ENCODE measurements at places on chromosomes 2 and 18.

DNA sequence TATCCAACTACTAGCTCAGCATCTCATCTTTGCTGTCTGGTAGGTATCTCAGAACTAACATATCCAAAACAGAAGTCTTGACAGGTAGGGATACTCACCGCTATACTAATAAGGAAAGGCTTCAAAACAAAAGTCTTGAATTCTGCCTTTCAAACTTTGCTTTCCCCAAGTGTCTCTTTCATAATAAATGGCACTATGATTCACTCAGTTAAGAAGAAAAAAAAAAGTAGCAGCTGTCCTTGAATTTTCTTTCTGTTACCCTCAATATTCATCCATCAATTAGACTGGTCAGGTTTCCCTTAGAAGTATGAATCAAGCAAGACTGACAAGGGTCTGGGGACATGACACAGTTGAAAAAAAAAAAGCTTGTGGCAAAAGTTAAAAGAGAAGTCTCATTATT is 175.1 kb downstream of the GULP1 start:
- DNase-seq = no peak

DNA sequence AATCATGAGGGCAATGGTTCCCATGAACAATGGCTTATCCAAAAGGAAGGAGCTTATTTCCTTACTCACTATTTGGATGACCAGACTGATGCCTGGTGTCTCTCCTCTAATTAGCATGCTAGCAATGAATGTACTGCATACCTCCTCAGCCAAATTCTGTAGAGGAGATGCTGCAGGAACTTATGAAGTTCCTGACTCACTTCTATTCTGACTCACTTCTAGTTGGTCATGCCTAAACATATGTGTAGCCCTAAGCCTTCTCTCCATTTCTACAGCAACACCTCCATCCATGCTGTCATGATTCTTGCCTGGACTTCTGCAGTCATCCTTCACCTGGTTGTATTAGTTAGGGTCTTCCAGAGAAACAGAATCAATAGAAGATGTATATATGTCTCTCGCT is 59.9 kb upstream of the MRPS9 start:
- no peak for DNase-seq

DNA sequence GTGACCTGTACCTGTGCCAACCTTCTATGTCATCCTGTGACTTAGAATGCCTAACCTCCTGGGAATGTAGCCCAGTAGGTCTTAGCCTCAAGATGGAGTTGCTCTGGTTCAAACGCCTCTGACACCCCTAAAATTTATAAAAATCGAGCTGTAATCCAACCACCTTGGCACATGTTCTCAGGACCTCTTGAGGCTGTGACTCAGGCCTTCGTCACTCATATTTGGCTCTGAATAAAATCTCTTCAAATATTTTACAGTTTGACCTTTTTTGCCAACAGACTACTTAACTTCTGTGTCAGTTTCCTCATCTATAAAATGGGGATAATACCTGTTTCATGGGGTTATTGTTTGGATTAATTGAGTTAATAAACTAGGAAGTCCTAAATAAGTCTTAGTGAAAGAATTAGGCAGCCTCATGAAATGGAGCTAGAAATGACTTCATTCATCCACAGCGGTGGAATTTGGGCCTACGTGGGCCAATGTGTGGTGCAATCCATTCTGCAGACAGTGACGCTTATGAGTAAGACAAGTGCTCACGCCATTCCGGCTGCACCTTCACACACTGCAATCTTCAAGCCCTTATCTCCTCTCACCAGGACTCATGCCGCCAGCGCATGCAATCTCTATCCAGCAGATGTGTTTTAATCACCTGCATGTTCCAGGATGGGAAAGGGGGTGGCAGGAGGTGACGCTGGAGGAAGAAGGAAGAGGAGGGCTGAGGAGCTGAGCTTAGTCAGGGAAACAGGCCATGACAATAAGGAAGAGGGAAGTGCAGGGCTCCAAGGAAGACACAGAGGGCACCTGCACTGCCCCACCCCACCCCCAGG is 2.0 kb upstream of the UBE2F start:
- DNase-seq = no peak

DNA sequence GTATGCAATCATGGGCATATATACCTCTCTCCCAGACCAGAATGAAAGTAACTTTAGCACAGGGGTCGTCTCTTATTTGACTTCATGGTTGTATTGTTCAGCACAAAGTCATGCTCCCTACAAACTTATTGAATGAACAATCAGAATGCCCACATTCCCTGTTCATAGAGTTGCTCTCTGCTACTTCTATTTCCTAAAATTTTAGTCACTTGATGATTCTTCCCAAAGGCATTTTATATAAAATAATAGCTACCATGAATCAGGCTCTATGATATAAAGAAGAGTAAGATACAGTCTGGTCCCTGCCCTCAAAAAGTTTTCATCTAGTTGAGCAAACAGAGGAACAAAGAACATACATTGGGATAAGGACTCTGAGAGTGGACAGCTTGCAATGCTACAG is 162.2 kb downstream of the SLC39A10 start:
- DNase-seq = no peak

DNA sequence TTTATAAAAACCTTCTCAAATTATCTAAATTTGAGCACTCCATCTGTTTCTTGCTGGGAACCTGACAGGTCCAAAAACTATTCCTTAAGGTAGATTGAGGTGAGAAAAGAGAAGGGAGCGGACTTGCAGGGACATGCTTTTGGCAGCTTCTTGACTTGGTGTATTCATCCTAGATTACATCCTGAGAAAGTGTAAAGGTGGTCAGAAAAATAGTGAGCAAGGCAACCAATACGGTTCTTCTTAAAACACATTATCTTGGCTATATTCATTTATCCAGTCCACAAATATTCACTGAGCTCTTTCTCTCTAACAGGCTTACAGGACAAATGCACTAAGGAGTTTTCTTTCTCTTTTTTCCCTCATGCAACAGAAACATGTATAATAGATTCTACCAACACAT is 230.0 kb downstream of the LRP1B start:
- no peak for DNase-seq

DNA sequence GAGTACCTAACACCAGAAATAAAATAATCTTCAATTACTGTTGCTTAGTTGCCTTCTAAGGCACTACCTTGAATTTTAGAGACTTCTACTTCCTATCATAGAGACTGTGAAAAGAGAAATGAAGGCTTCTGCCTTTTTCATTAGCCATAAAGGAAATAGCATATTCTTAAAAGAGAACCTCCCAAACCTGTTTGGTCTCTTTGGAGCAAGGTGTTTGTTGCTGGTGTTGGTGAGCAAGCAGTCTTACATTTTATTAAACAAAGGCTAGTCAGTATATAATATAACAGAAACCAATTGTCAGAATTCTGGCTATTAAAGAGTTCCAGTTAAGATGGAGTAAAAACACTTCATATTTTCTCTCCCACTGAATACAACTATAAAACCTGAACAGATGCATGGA is 116.4 kb downstream of the TAF4B start:
- no peak for DNase-seq

DNA sequence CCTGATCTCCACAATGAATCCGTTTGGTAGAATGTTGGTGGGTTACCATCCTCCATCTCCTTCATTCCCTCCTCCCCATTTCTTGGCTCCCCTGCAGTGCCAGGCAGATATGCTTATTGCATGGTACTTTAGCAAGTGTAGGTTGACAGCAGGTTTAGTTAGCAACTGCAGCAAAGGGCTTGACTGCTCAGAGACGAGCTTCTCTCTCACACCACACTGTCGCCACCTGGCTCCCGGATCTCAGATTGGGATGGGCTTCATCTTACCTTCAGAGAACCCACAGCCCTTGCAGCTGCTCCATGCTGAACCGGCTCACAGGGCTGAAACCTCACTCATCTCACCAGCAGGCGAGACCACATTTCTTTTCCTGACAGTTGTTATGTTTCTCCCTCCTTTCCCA is 88.8 kb downstream of the VWA3B start:
- DNase-seq = peak; percentile 7

DNA sequence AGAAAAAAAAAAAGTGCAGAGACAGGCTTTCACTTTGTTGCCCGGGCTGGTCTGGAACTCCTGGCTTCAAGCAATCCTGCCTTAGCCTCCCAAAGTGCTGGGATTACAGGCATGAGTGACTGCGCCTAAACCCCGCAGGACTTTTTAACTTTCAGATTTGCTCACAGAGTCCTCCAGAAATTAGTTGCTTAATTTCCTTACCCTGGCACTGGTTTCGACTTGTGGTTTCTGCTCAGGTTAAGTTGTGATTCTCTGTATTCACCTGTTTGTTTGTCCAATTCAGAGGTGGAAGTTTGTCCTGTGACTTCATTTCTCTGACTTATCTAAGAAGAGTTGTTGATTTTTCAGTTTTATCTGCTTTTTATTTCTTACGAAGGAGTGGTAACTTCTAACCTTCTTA is 238.1 kb downstream of the TMEM182 start:
- DNase-seq = no peak

DNA sequence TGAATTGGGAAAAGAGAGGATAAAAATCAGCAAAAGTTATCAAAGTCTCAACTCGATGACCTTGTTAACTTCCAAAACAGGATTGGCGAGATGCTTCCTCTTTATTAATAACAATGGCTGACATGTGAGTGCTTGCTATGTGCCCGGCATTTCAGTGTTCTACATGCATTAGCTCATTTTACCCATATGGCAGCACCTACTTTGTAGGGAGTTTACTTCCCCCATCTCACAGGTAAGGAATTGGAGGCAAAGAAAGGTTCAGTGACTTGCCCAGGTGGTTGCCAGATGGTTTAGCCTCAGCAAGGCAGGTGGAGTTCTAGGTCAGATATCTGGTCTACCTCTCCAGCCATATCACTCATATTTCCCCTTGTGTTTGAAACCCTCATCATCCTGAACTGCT is 12.4 kb downstream of the TFCP2L1 start:
- no peak for DNase-seq

- no peak for DNase-seq
Measured at GRCh38 chr2:39712953-39713352, 47.2 kb downstream of the TMEM178A start.

GRCh38 chr2:100161945-100162620 is 19.7 kb upstream of the AFF3 start:
- no peak for DNase-seq

GRCh38 chr2:85213404-85213803 is 80.2 kb downstream of the TCF7L1 start:
- no peak for DNase-seq

- DNase-seq = no peak
Measured at GRCh38 chr2:71681626-71682025, 228.3 kb downstream of the DYSF start.

DNA sequence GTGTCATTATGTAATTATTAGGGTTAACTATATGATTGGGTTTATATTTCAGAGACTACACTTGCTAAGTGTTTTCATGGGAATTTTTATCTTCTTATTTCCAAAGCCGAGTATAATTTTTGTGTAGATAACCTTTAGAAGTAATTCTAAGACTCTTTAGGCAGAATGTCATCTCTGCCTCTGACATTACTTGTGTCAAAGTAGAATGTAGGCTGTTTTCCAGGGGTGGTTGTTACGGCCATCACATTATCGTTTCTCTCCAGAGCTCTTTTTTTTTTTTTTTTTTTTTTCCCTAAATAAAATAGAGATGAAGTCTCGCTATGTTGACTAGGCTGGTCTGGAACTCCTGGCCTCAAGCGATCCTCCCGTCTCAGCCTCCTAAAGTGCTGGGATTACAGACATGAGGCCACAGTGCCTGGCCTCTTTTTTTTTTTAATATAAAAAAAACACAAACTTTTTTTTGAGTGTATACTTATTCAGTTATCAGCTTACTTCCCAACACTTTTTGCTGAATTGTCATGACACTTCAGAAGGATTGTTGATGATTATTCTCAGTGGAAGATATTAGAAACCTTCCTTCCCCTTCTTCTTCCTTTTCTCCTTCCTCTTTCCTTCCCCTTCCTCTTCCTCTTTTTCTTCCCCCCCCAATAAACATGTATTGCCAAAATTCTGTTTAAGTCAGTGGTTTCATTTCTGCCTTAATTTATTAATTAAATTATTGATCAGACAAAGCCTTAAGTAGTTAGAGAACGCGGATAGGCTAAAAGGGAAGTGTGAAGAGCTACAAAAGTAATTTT is 2.3 kb downstream of the PIKFYVE start:
- DNase-seq = no peak

DNA sequence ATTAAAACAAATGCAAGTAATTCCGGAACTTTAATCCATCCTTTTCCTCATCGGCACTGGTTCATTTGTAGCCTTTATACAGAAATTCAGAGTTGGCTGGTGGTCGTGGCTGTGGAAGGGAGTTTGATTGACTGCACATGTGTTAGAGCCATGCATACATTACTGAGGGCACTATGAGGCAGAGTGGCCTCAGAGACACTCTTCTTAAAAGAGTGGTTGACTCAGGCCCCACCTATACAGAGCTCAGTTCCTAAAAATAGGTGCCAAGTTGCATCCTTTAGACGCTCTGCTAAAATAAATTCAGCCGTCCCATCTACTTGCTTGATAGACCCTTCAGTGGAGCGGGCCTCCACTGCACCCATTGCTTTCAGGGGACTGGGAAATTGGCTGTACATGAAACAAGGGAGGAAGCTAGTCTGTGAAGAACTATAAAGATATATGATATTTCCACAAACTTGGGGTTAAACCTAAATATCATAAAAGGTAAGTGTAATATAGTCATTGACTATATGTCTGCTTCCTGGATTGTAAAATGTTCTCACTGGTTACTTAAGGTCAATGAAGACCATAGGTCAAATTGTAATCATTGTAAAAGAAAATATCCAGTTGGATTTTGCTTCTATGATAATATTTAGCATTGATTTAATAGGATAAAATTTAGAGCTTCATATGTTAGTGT is 298.9 kb downstream of the XIRP2 start:
- no peak for DNase-seq

DNA sequence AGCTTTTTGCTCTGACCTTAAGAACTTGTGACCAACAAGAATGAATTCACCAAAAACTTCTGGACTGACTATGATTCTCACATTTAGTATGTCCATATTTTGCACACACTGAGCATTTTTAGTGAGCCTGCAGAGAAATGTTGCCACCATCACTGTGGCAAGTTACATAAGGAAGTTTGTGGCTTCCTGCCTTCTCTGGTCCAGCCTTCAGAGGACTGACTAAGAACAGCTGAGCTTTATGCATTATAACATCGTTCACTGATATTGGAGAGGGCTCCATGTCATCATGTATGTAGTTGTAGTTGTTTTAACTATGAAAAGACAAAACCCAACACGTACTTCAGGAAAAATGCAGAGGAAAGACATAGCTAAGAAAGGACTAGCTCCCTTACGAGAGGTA is 218.0 kb upstream of the CRIM1 start:
- DNase-seq = no peak

- DNase-seq = no peak
Measured at GRCh38 chr2:69582582-69583176, 60.9 kb downstream of the AAK1 start.

GRCh38 chr2:47777277-47777937 is 5.5 kb upstream of the MSH6 start:
- no peak for DNase-seq

DNA sequence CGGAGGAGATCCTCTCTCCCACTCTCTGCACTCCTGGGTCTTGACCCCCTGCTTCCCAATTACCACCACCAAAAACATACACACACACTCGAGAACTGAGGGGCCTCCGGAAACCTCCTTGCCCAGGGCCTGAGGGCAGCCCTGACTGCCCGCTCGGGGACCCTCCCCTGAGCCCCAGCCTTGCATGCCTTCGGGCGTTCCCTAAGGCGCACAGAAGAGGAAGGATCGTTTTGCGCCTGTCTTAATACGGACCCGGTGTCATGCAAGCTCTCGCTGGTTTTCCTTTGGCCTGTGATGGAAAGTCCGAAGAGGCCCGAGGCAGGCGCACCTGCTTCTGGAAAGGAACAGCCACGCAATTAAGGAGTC is 19.8 kb downstream of the POU3F3 start:
- DNase-seq = no peak

- DNase-seq = no peak
Measured at GRCh38 chr2:107681936-107682335, 144.8 kb upstream of the RGPD4 start.

GRCh38 chr2:96264656-96265348 is 995 bp downstream of the TMEM127 start:
- DNase-seq = no peak

All from NCI-H1417 (cell line).